Adipocyte (in vitro differentiated cells): ENCODE measurements at places on chromosomes 3 and 15.

GRCh38 chr3:98843266-98843959, 58.1 kb downstream of the DCBLD2 start:
- peak; percentile 45 for DNase-seq

DNA sequence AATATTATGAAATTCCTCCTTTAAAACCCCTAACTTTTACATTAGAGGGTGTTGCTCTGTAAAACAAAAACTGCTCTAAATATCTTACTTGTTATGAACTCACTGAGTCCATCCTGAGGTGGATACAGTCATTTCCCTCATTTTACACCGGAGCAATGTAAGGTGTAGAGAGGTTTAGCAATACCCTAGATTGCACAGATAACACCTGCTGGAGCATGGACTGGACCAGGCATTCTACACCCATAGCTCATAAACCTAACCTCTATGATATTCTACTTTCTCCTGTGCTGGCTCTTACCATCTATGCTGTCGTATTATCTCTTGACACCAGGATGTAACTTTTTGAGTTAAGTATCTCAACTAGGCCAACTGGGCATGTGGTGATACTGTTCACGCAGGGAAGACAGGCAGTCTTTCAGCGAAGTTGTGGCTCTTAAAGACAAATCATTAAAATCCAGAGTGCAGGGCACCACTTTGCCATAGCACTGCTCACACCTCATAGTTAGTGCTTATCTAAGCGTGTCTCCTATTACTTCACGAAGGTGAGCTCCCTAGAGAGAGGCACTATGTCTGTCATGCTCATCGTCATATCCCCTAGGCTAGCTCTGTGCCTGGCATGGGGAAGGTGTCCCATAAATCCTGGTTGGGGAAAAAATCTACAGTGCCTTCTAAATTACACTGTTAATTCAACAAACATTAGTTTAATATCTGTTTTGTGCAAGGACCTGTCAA, 100.1 kb upstream of the SLC2A2 start:
- no peak for DNase-seq

DNA sequence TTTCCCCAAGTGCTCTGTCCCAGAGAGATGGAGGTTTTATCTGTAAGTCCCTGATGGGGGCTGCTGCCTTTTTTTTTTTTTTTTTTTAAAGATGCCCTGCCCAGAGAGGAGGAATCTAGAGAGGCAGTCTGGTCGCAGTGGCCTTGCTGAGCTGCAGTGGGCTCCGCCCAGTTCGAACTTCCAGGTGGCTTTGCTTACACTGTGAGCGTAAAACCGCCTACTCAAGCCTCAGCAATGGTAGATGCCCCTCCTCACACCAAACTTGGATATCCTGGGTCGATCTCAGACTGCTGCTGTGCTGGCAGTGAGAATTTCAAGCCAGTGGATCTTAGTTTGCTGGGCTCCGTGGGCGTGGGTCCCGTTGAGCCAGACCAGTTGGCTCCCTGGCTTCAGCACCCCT, 51.6 kb downstream of the SLC2A2 start:
- DNase-seq, result no peak

- DNase-seq, result no peak
These were observed 150.7 kb upstream of the MEF2A start for GRCh38 chr15:99414755-99415731.

GRCh38 chr3:143484846-143485512, 363.3 kb downstream of the SLC9A9 start:
- peak; percentile 14 for DNase-seq
